ENCODE measurements at places on chromosomes 3 and 15. TPM values are rescaled to one million over a fixed set of nuclear protein-coding genes. Genes with fewer than 3 reads are reported as not detected.

MESP2 gene
- 0.55 TPM for total RNA-seq

GRCh38 chr3:194330579-194330978 lies 20.5 kb downstream of the CPN2 start:
- H3K4me1 ChIP-seq: no peaks in the 10 kb centered on the region
- no peak overlapping the region for H3K4me3 ChIP-seq
- H3K27ac ChIP-seq: no peak overlapping the region
- peak; percentile 71 for DNase-seq

GRCh38 chr15:51270706-51271105 lies 67.7 kb downstream of the CYP19A1 start:
- H3K4me3 ChIP-seq: no peak overlapping the region
- DNase-seq: no peak
- H3K36me3 ChIP-seq: no peaks in the 10 kb centered on the region
- peaks cover 13% of the 10 kb centered on the region for H3K4me1 ChIP-seq
- H3K27ac ChIP-seq: no peak overlapping the region

- no peaks in the 10 kb centered on the region for H3K27me3 ChIP-seq
- peak; percentile 80 for DNase-seq
- H3K4me1 ChIP-seq: no peaks in the 10 kb centered on the region
Measured at GRCh38 chr3:149480326-149481017, 6.0 kb downstream of the TM4SF4 start.

BHLHE40 gene
- total RNA-seq: 204 TPM

- no peak overlapping the region for H3K4me3 ChIP-seq
- peak; percentile 43 for DNase-seq
- H3K36me3 ChIP-seq: no peaks in the 10 kb centered on the region
- H3K27ac ChIP-seq: no peak overlapping the region
Measured at GRCh38 chr15:101501703-101502373, 12.3 kb upstream of the PCSK6 start.

SYNPR gene
- total RNA-seq: 0.43 TPM

STRIT1 gene
- not detected for total RNA-seq

SPATA12 gene
- 0.15 TPM for total RNA-seq

DNA sequence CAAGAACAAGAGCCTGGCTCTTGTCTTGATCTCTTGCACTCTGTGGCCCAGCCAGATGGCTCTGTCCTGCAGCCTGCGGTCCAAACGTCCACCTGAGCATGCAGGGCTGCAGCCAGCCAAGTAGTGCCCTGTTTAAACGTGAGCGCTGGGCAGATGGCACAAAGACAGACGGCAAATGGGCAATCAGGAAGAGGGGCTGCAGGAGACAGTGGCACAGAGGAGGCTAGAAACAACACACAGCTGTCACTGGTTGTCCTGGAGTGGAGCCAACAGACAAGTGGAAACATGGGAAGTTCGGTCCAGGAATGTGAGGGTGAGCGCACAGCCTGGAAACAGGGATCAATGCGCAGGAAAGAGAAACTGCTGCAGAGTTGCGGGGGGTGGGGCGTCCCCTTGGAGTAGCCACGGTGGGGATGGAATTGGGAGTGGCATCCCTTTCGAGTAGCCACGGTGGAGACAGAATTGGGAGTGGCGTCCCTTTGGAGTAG lies 10.7 kb upstream of the ZXDC start:
- H3K4me1 ChIP-seq: no peaks in the 10 kb centered on the region
- H3K27me3 ChIP-seq: no peaks in the 10 kb centered on the region
- DNase-seq: peak; percentile 39
- no peak overlapping the region for H3K27ac ChIP-seq
- no peaks in the 10 kb centered on the region for H3K36me3 ChIP-seq

OCA2 gene
- 3.9 TPM for total RNA-seq

GRCh38 chr3:155368786-155369185 lies 75.3 kb upstream of the STRIT1 start:
- peaks cover 28% of the 10 kb centered on the region for H3K4me1 ChIP-seq
- no peak for DNase-seq
- H3K27me3 ChIP-seq: no peaks in the 10 kb centered on the region
- no peak overlapping the region for H3K4me3 ChIP-seq
- H3K36me3 ChIP-seq: no peaks in the 10 kb centered on the region
- no peak overlapping the region for H3K27ac ChIP-seq

- no peak overlapping the region for H3K27ac ChIP-seq
- no peaks in the 10 kb centered on the region for H3K27me3 ChIP-seq
- no peaks in the 10 kb centered on the region for H3K4me1 ChIP-seq
- DNase-seq: no peak
Measured at GRCh38 chr3:86958534-86958933, 32.4 kb downstream of the VGLL3 start.

TMEM207 gene
- total RNA-seq: not detected

DNA sequence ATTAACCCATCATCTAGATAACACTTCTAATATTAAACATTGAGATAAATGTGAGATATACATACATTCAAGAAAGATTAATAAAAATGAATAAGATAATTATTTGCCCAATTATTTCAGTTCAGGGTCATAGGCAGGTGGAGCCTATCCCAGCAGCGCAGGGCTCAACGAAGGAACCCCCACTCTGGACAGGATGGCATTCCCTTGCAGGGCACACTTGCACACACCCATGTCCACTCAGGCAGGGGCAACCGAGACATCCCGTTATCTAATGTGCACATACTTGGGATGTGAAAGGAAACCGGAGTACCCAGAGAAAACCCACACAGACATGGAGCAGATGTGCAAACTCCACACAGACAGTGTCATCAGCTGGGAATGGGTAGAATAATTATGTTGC lies 175.4 kb upstream of the CMC1 start:
- no peak overlapping the region for H3K27ac ChIP-seq
- DNase-seq: no peak
- no peaks in the 10 kb centered on the region for H3K36me3 ChIP-seq
- H3K4me3 ChIP-seq: no peak overlapping the region

DNA sequence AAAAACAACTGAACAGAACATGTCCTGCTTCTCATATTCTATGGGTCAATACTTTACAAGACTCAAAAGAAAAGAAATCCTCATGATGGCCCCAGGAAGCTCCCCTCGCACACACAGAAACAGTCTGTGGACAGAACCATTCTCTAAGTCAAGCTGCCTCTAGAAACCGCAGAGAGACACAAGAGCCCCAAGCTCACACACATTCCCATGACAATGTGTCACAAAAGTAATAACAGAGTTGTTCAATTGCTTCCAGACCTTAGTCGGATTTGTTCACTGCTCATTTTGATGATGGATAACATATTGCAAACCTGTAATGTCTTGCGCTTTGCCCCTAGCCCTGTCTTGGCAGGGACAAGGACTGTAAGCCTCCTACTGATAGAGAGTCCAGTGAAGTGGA lies 60.9 kb downstream of the UMPS start:
- no peak for DNase-seq
- H3K4me3 ChIP-seq: no peak overlapping the region
- H3K36me3 ChIP-seq: no peaks in the 10 kb centered on the region

WDR72 gene
- 0.97 TPM for total RNA-seq

GRCh38 chr3:75248974-75249373 lies 415.2 kb upstream of the FRG2C start:
- no peak overlapping the region for H3K27ac ChIP-seq
- no peak overlapping the region for H3K4me3 ChIP-seq
- H3K4me1 ChIP-seq: no peaks in the 10 kb centered on the region
- DNase-seq: no peak
- no peaks in the 10 kb centered on the region for H3K36me3 ChIP-seq

GRCh38 chr3:87979527-87979926 lies 79.3 kb downstream of the CGGBP1 start:
- H3K4me1 ChIP-seq: no peaks in the 10 kb centered on the region
- DNase-seq: no peak
- H3K4me3 ChIP-seq: no peak overlapping the region
- H3K36me3 ChIP-seq: no peaks in the 10 kb centered on the region
- H3K27me3 ChIP-seq: no peaks in the 10 kb centered on the region

DNA sequence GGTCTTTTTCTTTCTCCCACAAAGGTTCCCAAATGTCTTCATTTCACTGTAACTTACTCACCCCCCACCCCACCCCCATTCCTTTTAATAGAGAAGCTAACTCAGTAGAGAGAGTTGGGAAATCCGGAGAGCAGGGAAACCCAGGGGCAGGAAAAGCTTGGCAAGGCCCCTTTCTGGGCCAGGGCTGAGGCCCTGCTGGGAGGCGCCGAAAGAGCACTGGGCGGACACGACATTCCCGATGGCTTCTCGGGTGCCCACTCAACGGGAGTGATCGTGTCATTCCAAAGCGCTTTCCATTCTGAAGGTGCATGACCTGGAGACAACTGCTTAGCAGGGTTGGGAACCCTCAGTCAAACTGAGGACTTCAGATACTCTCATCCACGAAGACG lies 1.6 kb upstream of the DALRD3 start:
- H3K27ac ChIP-seq: no peak overlapping the region
- no peaks in the 10 kb centered on the region for H3K27me3 ChIP-seq
- H3K4me1 ChIP-seq: peaks cover 19% of the 10 kb centered on the region
- no peak overlapping the region for H3K4me3 ChIP-seq
- H3K36me3 ChIP-seq: peaks cover 37% of the 10 kb centered on the region

ITGA11 gene
- 1.7 TPM for total RNA-seq

DNA sequence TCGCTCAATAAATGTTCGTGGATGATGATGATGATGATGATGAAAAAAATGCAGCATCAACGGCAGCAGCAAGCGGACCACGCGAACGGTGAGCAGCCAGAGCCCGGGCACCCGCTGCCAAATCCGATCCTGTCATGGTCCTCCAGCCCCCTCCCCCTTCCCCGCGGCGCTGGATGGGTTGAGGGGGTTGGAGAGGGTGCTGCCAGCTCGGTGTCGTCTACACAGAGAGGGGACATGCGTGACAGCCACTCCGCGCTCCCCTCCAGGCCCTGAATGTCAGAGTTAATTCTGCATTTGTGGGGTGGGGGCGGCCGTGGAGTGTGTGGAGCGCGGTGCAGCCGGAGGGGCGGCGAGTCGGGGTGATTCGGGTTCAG lies 722 bp downstream of the CACNA1D start:
- peaks cover 27% of the 10 kb centered on the region for H3K4me1 ChIP-seq
- peak; percentile 29 for DNase-seq
- H3K27me3 ChIP-seq: no peaks in the 10 kb centered on the region

KNG1 gene
- total RNA-seq: 0.23 TPM

CELF6 gene
- total RNA-seq: 3.4 TPM

KIF15 gene
- 4.0 TPM for total RNA-seq

CHDH gene
- 10.9 TPM for total RNA-seq

GRCh38 chr3:19256313-19256712 lies 108.0 kb downstream of the KCNH8 start:
- H3K4me1 ChIP-seq: no peaks in the 10 kb centered on the region
- H3K27me3 ChIP-seq: no peaks in the 10 kb centered on the region
- H3K36me3 ChIP-seq: no peaks in the 10 kb centered on the region
- no peak for DNase-seq

DNA sequence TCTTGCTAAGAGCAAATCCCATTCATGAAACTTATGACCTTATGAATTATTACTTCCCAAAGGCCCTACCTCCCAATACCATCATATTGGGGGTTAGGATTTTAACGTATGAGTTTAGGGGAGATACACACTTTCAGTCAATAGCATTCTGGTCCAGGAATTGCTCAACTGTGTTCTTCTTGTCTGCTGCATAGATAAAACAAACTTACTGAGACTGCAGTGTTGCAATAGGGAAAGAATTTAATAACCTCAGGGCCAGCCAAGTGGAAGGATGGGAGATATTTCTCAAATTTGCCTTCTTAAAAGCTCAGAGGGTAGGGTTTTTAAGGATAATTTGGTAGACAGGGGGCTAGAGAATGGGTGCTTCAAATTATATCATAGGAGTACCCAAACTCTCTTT lies 625.8 kb downstream of the OTOL1 start:
- H3K36me3 ChIP-seq: no peaks in the 10 kb centered on the region
- DNase-seq: no peak
- no peaks in the 10 kb centered on the region for H3K4me1 ChIP-seq

GRCh38 chr3:182092662-182093262 lies 381.0 kb downstream of the SOX2 start:
- no peaks in the 10 kb centered on the region for H3K4me1 ChIP-seq
- H3K27ac ChIP-seq: no peak overlapping the region
- H3K27me3 ChIP-seq: no peaks in the 10 kb centered on the region
- H3K4me3 ChIP-seq: no peak overlapping the region

- H3K4me3 ChIP-seq: no peak overlapping the region
- H3K27ac ChIP-seq: no peak overlapping the region
- H3K27me3 ChIP-seq: no peaks in the 10 kb centered on the region
- DNase-seq: no peak
- no peaks in the 10 kb centered on the region for H3K36me3 ChIP-seq
- no peaks in the 10 kb centered on the region for H3K4me1 ChIP-seq
Measured at GRCh38 chr15:53611145-53611920, 148.1 kb downstream of the WDR72 start.

DNA sequence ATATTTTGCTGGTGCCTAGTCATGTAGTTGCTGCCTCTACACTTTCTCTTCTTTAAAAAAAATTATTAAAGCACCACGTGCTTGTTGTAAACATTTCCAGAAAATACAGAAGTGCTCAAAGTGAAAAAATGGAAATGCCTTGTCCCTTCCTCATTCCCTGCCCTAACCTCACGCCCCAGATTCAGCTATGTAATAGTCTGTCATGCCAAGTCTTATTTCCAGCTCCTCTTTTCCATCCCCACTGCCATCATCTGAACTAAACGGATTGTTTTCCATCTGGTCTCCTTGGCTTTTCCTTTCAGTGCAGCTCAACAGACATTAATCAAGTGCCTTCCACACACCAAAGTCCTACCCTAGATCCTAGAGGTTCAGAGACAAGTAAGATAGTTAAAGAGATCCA lies 15.5 kb downstream of the ZNF774 start:
- H3K4me3 ChIP-seq: no peak overlapping the region
- H3K4me1 ChIP-seq: no peaks in the 10 kb centered on the region
- DNase-seq: no peak
- H3K27me3 ChIP-seq: no peaks in the 10 kb centered on the region

GPR62 gene
- not detected for total RNA-seq

GRCh38 chr3:42780892-42781700 lies 8.0 kb upstream of the CCDC13 start:
- H3K27me3 ChIP-seq: no peaks in the 10 kb centered on the region
- H3K4me1 ChIP-seq: peaks cover 4% of the 10 kb centered on the region
- no peak overlapping the region for H3K4me3 ChIP-seq
- H3K36me3 ChIP-seq: no peaks in the 10 kb centered on the region
- DNase-seq: peak; percentile 83
- H3K27ac ChIP-seq: no peak overlapping the region

DENND6A gene
- total RNA-seq: 29.6 TPM

DNA sequence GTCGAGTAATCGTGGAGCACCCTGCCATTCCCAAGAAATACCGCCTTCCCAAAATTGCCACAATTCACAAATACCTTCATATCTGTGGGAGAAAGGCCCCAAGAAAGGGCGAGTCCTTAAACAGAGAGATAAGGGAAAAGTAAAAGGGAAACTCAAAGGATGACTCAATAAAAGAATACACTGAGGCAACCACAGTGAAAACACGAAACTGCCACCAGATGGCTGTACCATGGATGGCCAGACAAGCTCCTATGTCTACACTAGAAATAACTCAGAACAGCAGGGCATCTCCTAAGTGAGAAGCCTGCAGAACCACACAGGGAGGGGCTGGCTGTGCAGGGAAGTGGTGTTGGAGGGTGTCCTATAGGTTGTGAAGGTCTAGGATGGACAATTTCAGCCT lies 25.0 kb downstream of the SRGAP3 start:
- no peaks in the 10 kb centered on the region for H3K36me3 ChIP-seq
- no peak overlapping the region for H3K27ac ChIP-seq
- H3K4me1 ChIP-seq: no peaks in the 10 kb centered on the region
- DNase-seq: no peak

GRCh38 chr3:160163229-160163878 lies 61.9 kb upstream of the C3orf80 start:
- no peak overlapping the region for H3K4me3 ChIP-seq
- no peaks in the 10 kb centered on the region for H3K36me3 ChIP-seq
- no peak overlapping the region for H3K27ac ChIP-seq
- H3K27me3 ChIP-seq: no peaks in the 10 kb centered on the region
- no peak for DNase-seq

GRCh38 chr15:56737791-56738190 lies 4.5 kb upstream of the ZNF280D start:
- DNase-seq: no peak
- no peak overlapping the region for H3K27ac ChIP-seq
- no peaks in the 10 kb centered on the region for H3K36me3 ChIP-seq
- no peaks in the 10 kb centered on the region for H3K4me1 ChIP-seq

RBPMS2 gene
- total RNA-seq: 0.68 TPM
